ENCODE measurements at places on chromosomes 5 and 9.

GRCh38 chr5:98839469-98840383 lies 66.3 kb downstream of the RGMB start:
- DNase-seq, result no peak

DNA sequence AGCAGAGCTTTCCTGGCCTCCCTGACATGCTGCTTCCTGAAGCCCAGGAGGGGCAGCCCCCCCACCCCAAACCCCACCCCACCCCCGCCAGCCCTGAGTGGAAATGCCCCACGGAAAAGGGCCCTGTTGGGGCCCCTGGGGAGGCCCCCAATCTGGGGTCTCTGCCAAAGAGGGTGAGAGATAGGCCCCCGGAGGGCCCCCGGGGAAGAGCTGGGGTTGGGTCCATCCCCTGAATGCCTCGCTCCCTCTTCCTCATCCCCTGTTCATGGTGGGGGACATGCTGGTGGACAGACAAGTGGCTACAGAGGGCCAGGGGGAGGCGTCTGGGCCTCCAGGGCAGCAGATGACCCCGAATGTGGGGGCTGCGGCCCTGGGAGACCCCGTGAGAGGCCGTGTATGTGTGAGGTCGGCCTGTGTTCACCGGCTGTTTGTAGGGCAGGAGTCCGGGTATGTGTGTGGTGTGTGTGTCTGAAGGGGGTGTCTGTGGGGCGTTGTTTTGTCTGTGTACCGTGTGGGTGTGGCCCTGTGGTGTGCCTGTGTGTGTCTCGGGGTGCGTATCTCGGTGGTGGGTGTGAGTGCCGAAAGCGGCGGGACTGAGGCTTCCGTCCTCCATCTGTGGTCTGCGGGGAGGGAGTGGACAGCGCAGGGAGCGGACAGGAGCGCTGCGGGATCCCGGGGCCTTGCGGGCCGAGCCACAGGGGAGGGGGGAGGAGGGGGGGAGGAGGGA lies 11.3 kb downstream of the C9orf50 start:
- DNase-seq, result peak; percentile 70

DNA sequence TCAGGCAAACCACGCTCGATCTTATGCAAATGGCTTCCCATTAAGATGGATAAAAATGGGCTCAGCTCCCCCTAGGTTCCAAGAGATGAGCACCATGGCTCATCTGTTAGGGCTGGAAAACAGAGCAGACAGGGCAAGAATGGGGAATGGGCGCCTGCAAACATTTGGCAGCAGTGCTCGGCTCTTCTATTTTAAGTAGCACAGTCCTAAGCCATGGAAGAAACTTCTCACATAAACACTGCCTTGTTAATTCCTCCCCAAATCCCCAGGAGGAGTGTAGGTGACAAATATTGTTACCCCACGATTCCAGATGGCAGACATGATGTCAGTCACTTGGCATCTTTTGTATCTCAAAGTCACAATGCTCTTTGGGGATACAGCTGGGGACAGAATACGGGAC lies 221.8 kb downstream of the ICE1 start:
- DNase-seq, result no peak

DNA sequence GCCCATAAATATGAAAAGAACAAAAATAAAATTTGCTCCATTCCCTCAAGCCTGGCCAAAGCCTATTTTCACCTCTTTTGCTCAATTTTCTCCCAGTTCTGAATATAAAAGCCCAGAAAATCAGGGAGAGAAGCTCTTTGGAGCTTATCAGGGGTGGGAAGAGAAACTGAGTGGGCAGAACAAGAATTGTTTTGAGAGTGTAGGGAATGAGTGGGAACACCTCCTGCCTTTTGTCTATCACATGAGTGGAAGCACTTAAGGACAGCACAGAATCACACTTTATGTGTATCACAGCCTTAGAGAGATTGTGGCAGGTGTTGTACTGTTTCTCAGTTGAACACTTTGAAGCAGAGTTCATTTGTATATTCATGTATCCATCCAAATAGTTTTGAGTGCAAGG lies 139.2 kb upstream of the HMHB1 start:
- DNase-seq, result no peak

DNA sequence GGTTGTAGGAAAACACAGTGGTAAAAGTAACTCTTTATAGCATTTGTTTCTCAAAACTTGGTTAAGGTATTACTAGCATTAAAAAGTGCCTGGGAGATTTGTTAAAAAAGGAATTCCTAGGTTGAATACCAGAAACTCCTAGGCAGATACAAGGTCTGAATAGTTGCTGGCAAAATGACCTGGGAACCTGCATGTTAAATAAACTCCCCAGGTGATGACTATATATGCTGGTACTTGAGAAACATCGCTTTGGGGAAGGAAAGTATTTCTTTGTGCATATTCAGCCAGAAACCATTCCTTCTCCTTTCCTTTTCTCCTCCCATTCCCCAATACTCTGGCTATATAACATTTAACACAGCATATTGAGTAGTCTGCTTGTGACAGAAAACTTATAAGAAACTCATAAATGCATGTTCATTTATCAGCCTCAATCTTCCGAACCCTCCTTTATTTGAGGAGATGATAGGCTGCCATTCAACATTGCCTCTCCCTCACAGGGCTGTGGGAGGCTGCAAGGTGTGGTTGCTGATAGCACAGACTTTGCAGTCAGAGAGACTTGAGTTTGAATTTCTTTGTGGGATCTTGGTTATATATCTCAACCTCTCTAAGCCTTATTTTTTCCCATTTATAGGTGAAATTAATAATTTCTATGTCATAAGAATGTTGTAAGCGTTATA lies 28.7 kb downstream of the PCSK1 start:
- DNase-seq, result no peak

GRCh38 chr5:133247881-133248624 lies 196.2 kb downstream of the HSPA4 start:
- DNase-seq, result no peak

- DNase-seq, result no peak
These were observed 2.6 kb upstream of the SNX18 start for GRCh38 chr5:54514841-54515432.

GRCh38 chr5:141832131-141832530 lies 46.1 kb downstream of the PCDH1 start:
- no peak for DNase-seq

GRCh38 chr9:78298046-78298765 lies 1.3 kb downstream of the PSAT1 start:
- DNase-seq, result no peak
